HEK293T (cell line): ENCODE measurements at places on chromosomes 7 and 10.
A peak's percentile ranks its signal among the peaks of the same experiment; 100 is the strongest.

GRCh38 chr10:52683776-52684175, 88.8 kb downstream of the MBL2 start:
- no peak for DNase-seq

- no peak for DNase-seq
Observed at GRCh38 chr7:31955641-31956040, 114.6 kb downstream of the PDE1C start.

- no peak for DNase-seq
Observed at GRCh38 chr10:73857446-73857845, 16.9 kb downstream of the CAMK2G start.

GRCh38 chr10:5976512-5977470, 552 bp downstream of the IL15RA start:
- peak; percentile 41 for DNase-seq

DNA sequence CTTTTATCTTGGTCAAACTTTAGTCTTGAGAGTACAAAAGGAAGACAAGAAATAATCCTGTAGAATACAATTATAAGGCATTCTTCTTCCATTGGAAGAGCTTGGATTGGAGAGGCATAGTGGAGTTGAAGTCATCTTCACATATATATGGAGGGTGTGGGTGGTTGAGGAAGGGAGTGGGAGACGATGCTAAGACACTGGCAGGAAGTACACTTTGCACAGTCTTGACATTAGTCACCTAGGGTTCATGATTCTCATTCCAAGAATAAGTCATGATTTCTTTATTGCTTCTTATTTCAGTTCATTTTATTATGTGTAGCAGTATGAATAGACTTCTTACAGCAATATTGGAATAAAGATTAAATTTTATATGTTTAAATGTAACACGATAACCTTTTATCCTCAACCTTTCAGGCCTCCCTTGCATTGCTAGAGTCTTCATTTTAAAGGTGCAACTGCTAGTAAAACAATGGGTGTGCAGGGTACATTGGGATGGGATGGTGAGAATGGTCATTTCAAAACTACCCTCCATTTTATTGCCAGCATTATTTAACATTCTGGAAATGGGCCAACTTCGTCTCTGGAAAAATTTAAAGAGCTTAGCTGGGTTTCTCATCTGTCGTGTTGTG, 12.3 kb upstream of the SLC26A3 start:
- no peak for DNase-seq

- DNase-seq, result no peak
Observed at GRCh38 chr7:155233311-155234157, 64.1 kb upstream of the INSIG1 start.

- peak; percentile 54 for DNase-seq
Observed at GRCh38 chr10:6151087-6151977, 51.4 kb upstream of the PFKFB3 start.

- no peak for DNase-seq
Observed at GRCh38 chr10:91105269-91105668, 115.2 kb upstream of the PCGF5 start.

GRCh38 chr10:88791924-88792323, 10.6 kb upstream of the LIPM start:
- DNase-seq, result peak; percentile 63

GRCh38 chr10:119256030-119256429, 48.7 kb downstream of the GRK5 start:
- DNase-seq, result no peak

- DNase-seq, result no peak
Observed at GRCh38 chr7:158274404-158274811, 313.2 kb downstream of the PTPRN2 start.

DNA sequence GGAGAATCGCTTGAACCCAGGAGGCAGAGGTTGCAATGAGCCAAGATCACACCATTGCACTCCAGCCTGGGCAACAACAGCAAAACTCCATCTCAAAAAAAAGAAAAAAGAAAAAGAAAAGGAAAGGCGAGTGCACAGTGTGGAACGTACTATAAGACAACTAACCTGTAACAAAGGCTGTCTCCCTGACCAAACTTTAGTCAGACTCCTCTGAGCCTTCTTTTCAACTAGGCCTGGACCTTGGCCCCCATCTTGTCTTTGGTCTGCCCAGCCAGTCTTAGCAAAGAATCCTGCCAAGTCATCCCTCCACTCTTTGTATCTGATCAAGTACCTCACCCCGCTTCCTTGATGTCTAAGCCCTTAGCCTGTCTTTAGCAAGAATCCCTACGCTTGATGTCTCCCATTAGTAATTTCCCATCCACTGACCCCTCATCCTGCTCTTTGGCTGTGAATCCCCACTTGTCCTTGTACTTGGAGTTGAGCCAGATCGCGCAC, 68.9 kb upstream of the KDM7A start:
- DNase-seq, result no peak

DNA sequence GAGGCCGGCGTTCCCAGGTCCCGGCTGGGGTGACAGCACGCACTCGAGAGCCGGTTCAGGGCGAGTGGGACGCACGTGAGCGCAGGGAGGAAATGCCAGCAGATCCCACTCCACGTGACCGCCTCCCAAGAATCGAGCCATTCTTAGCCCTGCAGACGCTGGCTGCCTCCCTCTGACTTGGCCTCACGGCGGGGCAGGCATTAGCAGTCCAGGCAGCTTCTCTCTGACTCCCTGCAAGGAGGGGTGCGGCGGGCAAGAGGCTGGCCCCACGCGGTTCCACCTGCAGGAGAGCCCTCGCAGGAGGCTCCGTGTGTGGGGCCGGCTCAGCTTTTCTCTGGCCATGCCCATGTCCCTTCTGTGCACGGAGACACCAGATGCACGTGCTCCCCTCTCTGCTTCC, 10.1 kb downstream of the GPR146 start:
- no peak for DNase-seq

DNA sequence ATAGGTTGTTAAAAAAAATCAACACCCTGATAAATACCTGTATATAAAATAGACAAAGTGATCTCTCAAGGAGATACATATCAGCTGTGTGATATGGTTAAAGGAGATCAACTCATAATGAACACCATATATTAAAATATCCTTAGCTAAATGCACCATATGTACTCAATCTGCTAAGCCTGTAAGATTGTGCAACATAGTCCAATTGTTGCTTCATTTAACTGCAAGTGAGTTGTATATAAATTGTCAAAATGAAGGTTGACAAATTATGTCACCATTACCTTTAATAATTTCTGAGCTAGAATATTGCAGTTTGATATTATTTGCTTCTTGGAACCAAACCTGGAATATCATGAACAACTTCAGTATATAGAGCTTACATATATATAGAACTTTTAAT, 283.7 kb downstream of the MALRD1 start:
- no peak for DNase-seq

- DNase-seq, result no peak
Observed at GRCh38 chr10:28365840-28366239, 63.0 kb upstream of the MPP7 start.

DNA sequence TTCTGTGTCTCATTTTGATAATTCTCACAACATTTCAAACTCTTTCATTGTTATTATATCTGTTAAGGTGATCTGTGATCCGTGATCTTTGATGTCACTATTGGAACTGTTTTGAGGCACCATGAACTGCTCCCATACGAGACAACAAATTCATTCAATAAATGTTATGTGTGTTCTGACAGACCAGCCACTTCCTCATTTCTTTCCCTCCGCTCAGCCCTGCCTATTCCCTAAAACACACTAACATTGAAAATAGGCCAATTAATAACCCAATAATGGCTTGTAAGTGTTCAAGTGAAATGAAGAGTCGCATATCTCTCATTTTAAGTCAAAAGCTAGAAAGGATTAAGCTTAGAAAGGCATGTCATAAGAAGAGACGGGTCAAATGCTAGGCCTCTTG, 45.2 kb downstream of the RNF133 start:
- DNase-seq, result no peak

GRCh38 chr7:82675396-82675795, 231.8 kb upstream of the CACNA2D1 start:
- DNase-seq, result no peak

DNA sequence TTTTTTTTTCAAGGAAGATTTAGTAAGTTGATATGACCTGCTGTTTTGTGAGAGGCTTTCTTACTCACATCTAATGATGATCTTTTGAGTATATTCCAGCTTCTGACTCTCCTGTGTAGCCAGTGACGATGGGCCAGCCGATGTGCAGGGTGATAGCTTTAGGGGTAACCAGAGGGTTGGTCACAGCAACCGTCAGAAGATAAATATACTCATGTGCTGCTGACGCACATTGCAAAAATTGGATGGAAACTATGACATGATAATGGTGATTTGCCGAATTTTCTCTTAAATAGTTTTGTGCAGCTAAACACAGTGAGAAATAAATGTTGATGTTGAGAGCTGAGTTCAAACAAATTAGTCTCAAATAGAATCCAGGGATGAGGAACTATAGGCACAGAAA, 29.5 kb downstream of the R3HCC1L start:
- no peak for DNase-seq

DNA sequence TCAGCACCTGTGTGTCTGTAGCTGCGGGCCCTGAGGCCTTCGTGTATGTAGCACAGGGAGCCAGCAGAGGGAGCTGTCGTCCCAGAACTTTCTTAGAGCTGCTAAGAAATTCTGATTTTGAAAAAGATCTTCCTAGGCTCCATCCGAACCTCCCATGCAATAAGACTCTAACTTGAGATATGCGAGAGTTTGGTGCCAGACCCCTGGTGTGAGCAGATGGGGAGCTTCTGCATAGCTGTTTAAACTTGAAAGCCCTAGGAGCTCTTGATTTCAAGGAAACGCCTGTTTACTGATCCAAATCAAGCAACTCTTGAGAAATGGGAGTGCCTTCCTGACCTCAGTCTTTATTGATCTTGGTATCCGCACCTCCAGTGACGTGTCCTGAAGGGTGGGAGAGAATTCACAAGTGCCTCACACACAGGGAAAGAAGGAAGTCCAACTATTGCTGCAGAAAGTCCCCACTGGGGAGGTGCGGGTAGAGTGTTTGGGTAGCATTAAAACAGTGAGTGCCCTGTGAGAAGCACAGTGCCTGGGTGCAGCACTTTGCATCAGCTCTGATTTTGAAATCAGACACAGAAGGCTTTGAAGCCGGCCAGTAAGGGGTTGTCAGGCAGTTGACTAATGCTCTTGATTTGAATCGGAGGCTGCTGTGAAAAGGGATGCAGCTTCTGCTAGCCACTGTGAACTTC, 66.4 kb upstream of the STRIP2 start:
- DNase-seq, result peak; percentile 73

DNA sequence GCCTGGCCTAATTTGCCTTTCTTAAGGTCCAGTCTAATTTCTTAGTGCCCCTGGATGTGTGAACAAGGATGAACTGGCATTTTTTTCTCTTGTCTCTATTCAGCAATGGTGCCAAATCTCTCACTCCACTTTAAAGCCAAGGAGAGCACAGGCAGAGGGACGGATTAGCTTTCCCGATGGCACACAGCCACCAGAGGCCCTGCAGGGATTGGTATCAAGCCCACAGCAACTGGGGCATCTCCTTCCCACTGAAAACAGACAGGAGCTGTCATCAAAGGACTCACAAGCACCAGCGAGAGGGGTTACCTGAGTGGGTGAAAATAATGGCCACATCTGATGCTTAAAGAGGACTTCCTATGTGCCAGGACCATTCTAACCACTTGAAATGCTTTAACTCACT, 83.1 kb downstream of the ITIH5 start:
- no peak for DNase-seq

DNA sequence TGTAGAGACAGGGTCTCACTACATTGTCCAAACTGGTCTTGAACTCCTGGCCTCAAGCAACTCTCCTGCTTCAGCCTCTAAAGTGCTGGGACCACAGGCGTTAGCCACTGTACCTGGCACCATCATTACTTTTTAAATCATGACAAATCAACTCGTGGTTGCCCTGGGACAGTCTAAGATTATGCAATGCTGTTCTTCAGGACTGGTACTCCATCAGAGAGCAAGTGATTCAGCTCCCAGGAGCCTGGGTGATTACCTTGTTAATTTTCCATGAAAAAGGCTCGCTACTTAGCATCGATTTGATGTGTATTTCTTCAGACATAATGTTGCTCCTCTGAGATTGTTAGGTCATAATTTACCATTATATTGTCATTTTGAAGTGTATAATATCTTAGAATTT, 158.9 kb upstream of the STEAP4 start:
- DNase-seq, result no peak

DNA sequence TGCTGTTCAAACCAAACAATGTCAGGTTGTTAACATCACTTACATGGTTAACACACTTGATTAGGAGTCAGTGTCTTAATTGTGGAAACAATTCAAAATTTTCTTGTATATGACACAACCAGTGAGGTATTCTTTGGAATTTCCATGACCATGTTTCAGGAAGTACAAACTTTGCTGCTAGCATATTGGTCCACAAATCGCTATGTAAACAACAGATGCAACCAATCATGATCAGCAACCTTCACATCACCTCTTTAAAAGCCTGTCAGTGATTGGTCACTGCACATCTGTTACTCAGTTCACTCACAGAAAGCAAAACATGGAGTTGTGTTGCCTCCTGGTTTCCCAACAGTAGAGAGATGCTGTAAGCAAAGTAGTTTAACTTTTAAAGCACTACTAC, 108.9 kb upstream of the FAM3C start:
- DNase-seq, result no peak

- no peak for DNase-seq
Observed at GRCh38 chr7:5777932-5778331, 3.5 kb downstream of the RNF216 start.

- no peak for DNase-seq
Observed at GRCh38 chr7:80380957-80381356, 130.9 kb downstream of the GNAT3 start.

- no peak for DNase-seq
Observed at GRCh38 chr10:100571084-100571856, 35.5 kb downstream of the HIF1AN start.

DNA sequence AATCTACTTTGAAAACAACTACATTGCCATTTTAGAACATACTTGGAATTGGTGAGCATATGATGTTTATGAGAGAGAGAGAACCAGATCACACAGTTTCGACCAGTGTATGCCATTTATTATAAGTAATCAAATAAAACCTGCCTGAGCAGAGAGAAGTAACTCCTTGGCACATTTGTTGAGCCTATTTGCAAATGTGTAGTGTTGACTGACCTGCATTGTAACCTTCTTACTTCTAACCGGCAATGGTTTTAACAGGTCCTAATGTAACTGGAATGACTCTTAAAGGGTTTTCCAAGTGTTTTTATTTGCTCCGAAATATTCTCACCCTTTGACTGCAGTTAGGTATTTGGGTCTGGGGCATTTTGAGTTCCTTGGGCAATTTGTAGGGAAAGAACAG, 167.6 kb downstream of the POU6F2 start:
- DNase-seq, result no peak

- no peak for DNase-seq
Observed at GRCh38 chr10:131199646-131200045, 111.9 kb downstream of the TCERG1L start.

DNA sequence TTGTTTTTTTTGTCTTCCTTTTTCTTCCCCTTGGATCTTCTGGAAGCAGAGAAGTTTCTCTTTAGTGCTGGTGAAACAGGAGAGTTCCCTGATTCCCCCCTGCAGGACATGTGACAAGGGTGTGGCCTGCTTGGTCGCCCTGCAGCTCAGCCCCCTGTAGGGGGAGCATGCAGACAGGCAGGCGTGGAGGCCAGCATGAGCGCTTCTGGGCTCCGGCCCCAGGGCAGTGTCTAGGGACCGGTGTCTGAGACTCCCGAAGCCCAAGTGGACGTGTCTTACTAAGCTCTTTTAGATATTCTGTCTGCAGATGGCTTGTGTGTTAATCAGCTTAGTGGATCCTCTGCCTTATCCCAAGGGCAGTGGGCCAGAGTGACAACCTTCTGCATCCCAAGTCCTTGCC, 26.1 kb downstream of the PRSS58 start:
- peak; percentile 73 for DNase-seq
